ENCODE measurements at places on chromosomes 2 and 18.

- no peak for DNase-seq
Observed at GRCh38 chr2:232352511-232353091, 25.9 kb upstream of the ALPP start.

- DNase-seq: no peak
Observed at GRCh38 chr2:32910883-32911598, 35.7 kb upstream of the LTBP1 start.

GRCh38 chr2:185402474-185402873, 336.1 kb upstream of the FSIP2 start:
- no peak for DNase-seq

DNA sequence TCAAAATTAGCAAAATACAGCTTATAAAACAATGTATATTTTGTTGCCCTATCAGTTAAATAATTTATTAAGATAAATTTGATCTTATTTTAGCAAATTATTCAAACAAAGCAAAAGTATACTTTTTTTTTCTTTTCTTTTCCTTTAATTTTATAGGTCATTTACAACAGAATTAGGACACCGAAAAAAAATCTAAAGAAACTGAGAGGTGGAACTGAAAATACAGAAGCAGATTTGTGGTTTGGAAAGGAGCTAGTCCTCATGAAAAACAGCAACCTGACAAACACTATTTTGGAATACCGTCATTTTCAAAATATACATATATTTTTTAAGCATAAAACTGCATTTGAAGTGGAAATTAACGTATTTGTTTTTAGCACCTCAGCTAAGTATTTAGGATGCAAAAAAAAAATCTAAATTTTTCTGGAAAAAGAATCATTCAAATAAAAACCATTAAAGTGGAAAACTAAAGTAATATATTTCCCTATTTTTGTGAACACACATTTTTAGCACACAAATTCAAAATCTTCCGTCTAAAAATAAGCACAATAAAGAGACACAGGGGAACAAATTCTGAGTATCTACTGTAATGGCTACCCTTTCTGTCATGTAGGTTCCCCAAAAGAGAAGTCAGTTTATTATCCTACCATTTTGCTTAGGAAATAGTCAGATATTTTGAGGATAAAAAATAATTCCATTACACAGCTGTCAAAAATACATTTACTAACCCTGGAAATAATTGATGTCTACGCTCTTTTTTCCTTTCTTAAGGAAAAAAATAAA, 2.7 kb downstream of the CCDC88A start:
- DNase-seq: no peak

- no peak for DNase-seq
Observed at GRCh38 chr2:97676620-97677019, 7.1 kb downstream of the C2orf92 start.

GRCh38 chr2:19532547-19533196, 174.2 kb upstream of the OSR1 start:
- DNase-seq: no peak

DNA sequence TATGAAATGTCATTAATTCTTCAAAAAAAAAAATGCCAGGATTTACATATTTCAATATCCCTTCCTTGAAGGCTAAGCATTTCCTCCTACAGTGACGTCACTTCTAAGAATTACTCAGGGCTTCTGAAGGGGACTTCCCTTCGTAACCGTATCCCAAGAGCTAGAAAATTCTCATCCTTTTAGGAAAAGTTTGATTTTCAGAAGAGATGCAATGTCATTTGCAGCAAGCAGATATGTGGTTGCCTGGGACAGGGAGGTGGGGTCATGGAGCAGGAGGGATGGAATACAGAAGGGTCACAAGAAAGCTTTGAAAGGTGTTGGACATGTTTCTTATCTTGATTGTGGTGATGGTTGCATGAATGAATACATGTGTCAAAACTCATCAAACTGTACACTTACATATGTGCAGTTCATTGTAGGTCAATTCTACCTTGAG, 97.0 kb upstream of the ATL2 start:
- no peak for DNase-seq

- DNase-seq: no peak
Observed at GRCh38 chr18:26262156-26262555, 35.9 kb downstream of the TAF4B start.

GRCh38 chr2:232410238-232410900, 3.7 kb downstream of the ALPG start:
- DNase-seq: no peak

DNA sequence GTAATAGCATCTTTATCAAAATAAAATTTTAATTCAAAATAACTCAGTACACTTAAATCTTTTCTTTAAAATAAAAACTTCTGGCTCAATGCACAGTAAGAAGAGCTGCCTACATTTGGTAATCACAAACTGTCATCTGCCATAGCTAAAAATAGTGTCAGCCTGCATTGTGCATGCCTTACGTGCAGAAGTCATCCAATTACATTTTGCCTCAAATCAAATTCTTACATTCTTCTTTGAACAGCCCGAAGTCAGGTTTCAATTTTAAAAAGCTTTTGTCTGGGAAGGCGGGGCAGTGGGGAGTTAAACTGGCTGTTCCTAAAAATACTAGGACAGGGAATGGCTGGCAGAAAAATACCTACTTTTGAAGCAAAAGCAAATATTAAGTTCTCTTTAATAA, 51.1 kb downstream of the RTN4 start:
- no peak for DNase-seq

DNA sequence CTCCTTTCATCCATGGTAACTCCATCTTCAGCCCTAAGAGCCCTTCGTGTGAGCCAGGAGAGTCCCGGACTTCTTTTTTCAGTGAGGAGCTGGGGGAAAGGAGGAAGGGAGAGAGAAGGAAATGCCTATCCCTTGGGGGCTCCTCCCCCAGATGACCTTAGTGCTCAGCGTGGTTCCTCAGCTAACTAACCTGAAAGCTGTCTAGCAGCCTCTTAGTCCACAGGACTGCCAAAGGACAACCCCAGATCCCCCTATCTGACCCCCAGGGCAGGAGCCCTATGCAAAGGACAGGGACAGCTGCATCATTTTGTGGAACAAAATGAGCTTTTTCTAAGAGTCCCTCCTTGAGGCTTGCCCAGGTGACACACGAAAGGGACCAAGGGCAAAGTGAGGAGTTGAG, 7.9 kb downstream of the SPR start:
- DNase-seq: no peak

GRCh38 chr18:63271881-63272299, 47.7 kb downstream of the BCL2 start:
- DNase-seq: no peak

DNA sequence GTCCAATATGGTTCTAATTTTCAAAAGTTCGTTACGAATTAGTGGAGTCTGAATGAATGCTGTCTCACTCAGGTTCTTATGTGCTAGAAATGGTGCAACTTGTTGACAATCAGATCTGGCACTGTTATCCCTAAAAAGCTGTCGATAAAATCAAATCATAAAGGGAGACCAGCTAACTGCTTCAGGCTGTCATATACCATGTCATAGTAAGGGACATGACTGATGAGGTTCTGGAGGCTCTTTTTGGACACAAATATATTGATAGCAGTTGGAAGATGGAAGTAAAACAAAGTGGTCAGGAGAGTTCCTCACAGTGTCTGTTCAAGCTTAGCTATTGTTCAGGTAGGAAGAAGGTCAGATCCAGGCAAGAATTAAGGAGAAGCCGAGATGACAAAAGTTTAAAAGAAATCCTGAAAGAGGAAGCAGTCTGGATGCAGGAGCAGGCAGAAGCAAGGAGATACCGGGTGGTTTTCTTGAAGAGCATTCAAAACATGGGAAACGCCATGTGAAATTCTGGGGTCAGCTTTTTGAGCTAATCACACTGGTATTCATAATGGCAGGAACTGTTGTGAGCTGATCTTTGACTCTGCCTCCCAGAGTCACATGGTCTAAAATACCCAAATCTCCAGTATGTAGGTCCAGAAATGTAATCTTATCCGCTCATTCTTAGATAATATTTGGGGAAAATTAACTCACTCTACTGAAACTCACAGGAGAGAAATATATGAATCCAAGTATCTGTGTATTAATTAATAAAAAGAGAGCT, 9.4 kb upstream of the CAVIN2 start:
- DNase-seq: no peak

GRCh38 chr2:234488913-234489451, 7.9 kb downstream of the ARL4C start:
- no peak for DNase-seq

- no peak for DNase-seq
Observed at GRCh38 chr2:69943843-69944525, 17.4 kb downstream of the ASPRV1 start.

Measured in omental fat pad (tissue), 4 donors.